DND-41 (cell line): ENCODE measurements at places on chromosomes 6 and 20.
A peak's percentile ranks its signal among the peaks of the same experiment; 100 is the strongest.

DNA sequence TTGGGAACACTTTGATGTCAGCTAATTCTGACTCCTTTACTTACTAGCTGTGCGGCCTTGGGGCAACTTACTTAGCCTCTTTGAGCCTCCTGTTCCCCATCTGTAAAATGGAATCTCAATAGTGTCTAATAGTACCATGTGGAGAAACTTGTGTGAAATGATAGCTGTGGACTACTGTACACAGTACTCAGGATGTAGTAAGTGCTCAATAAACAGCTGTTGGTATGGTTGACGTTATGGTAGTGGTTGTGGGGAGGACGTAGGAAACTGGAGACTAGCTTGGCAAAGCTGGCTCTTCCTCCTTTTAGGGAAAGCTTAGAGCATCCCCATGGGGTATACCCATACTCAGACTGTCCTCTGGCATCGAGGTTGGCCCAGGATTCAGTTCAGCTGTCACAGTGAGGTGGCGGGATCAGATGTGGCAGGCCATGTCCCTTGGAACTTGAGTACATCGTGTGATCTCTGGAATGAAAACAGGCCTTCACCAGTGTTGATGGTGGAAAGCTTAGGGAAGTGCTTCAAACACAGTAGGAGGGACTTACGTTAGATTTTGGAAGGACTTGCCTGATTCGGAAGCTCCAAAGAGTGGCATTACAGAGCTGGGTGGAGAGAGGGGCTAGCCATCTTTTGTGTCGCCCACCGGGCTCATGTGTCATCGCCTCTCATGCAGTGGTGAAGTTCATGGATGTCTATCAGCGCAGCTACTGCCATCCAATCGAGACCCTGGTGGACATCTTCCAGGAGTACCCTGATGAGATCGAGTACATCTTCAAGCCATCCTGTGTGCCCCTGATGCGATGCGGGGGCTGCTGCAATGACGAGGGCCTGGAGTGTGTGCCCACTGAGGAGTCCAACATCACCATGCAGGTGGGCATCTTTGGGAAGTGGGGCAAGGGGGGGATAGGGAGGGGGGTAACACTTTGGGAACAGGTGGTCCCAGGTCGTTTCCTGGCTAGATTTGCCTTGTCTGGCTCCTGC lies 7.1 kb downstream of the VEGFA start:
- H3K4me1 ChIP-seq = peaks cover 32% of the 10 kb centered on the region
- H3K27ac ChIP-seq = no peak overlapping the region
- peaks cover 5% of the 10 kb centered on the region for H3K27me3 ChIP-seq
- H3K4me3 ChIP-seq = no peak overlapping the region

- H3K4me3 ChIP-seq = no peak overlapping the region
- H3K4me1 ChIP-seq = no peaks in the 10 kb centered on the region
- peaks cover 17% of the 10 kb centered on the region for H3K27me3 ChIP-seq
Observed at GRCh38 chr6:79813143-79813850, 134.1 kb downstream of the ELOVL4 start.

GRCh38 chr6:136967876-136968752 lies 46.0 kb downstream of the SLC35D3 start:
- H3K4me3 ChIP-seq = no peak overlapping the region
- peak; percentile 51 for DNase-seq
- no peak overlapping the region for H3K27ac ChIP-seq
- no peaks in the 10 kb centered on the region for H3K36me3 ChIP-seq
- H3K27me3 ChIP-seq = peaks cover 14% of the 10 kb centered on the region
- no peaks in the 10 kb centered on the region for H3K4me1 ChIP-seq

DNA sequence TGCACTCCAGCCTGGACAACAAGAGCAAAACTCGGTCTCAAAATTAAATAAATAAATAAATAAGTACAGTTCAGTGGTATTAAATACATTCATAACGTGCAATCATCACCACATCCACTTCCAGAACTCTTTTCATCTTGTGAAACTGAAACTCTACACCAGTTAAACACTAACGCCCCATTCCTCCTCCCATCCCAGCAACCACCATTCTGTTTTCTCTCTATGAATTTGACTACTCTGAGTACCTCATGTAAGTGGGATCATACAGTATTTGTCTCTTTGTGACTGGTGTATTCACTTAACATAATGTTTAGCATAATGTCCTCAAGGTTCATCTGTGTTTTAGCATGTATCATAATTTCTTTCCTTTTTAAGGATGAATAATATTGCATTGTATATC lies 29.1 kb upstream of the SCML4 start:
- H3K4me1 ChIP-seq = peaks cover 5% of the 10 kb centered on the region
- no peak for DNase-seq
- H3K4me3 ChIP-seq = no peak overlapping the region
- no peak overlapping the region for H3K27ac ChIP-seq
- no peaks in the 10 kb centered on the region for H3K36me3 ChIP-seq

GRCh38 chr6:167643223-167643622 lies 183.5 kb upstream of the AFDN start:
- no peaks in the 10 kb centered on the region for H3K36me3 ChIP-seq
- DNase-seq = no peak
- no peaks in the 10 kb centered on the region for H3K4me1 ChIP-seq
- no peak overlapping the region for H3K27ac ChIP-seq
- no peaks in the 10 kb centered on the region for H3K27me3 ChIP-seq

DNA sequence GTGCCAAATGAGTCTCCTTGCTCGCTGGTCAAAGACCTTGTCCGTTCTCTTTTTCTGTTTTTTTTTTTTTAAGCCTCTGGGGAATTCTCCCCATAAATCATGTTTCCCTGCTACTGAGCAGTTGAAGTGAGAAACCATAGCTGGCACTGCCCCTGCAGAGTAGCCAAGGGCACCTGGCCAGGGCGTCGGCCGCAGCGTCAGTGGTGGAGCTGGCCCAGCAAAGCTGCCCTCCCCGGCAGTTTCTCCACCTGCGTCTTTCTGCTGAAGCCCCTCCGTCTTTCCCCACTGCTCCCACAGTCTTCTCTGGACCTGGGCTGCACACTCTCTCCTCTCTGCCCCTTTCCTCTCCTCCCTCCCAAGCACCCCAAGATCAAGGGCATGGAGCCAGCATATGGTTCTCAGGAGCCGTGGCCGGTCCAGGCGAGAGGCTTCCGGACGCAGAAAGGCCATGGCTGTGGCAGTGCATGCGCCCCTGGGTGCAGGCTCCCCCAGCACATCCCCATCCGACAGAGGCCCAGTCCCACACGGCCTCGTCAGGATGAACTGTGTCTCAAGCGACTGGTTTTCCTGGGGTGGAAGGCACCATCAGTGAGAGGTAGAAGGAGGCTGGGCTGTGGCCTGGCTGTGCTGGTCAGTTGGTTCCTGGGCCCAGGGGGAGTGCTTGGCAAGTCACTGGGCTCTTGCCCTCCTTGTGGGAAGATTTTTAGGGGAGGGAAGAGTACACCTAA lies 218.1 kb downstream of the ERMARD start:
- no peaks in the 10 kb centered on the region for H3K4me1 ChIP-seq
- no peak for DNase-seq
- H3K4me3 ChIP-seq = no peak overlapping the region
- H3K27me3 ChIP-seq = peaks cover 5% of the 10 kb centered on the region
- H3K36me3 ChIP-seq = no peaks in the 10 kb centered on the region
- H3K27ac ChIP-seq = no peak overlapping the region

DNA sequence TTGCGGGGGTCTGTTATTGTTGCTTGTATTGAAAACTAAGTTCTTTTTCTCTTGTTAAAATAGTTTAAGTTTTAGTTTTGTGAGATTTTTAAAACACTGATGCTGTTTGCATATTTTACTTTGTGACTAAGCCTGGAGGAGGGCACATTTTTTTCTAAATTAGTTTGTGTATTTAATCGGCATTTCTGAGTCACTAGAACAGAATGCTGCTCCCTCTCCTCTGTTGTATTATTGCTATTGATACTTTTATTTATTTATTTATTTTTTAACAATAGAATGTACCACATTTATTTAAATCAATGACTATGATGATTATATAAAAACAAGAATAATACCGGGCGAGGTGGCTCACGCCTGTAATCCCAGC lies 5.1 kb upstream of the FAM50B start:
- no peak overlapping the region for H3K27ac ChIP-seq
- DNase-seq = no peak
- no peaks in the 10 kb centered on the region for H3K36me3 ChIP-seq
- H3K4me3 ChIP-seq = no peak overlapping the region

GRCh38 chr6:38282911-38283310 lies 356.8 kb downstream of the BTBD9 start:
- no peaks in the 10 kb centered on the region for H3K36me3 ChIP-seq
- no peak for DNase-seq
- H3K27me3 ChIP-seq = no peaks in the 10 kb centered on the region
- no peak overlapping the region for H3K27ac ChIP-seq

- DNase-seq = no peak
- no peak overlapping the region for H3K4me3 ChIP-seq
- no peak overlapping the region for H3K27ac ChIP-seq
- H3K27me3 ChIP-seq = no peaks in the 10 kb centered on the region
- H3K36me3 ChIP-seq = no peaks in the 10 kb centered on the region
Observed at GRCh38 chr6:108952776-108953486, 104.7 kb downstream of the ARMC2 start.
